ENCODE measurements at places on chromosomes 4 and X.
A peak's percentile ranks its signal among the peaks of the same experiment; 100 is the strongest.

- DNase-seq = no peak
These were observed 27.9 kb downstream of the SMPX start for GRCh38 chrX:21730026-21730425.

DNA sequence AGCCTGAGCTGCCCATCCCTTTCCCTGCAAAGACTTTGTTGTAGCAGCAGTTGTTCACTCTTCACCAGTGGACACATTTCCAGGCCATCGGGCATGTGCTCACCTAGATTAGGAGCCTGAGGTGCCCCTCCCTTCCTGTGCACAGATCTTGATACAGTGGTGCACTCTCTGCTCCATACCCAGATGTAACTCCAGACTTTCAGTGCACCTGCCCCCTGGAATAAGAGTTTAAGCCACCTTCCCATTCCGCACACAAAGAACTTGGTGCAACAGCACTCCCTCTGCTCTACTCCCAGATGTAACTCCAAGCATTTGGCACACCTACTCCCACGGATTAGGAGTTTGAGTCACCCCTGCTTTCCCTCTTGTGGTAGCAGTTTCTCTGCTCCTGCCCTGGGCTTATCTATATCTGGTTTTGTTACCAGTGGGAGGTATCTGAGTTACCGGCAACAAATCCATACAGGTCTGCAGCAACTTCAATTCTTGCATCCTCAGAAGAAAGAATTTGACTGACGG lies 36.0 kb upstream of the PLK4 start:
- DNase-seq = no peak

GRCh38 chr4:152308951-152309350 lies 226.9 kb downstream of the FBXW7 start:
- DNase-seq = no peak

DNA sequence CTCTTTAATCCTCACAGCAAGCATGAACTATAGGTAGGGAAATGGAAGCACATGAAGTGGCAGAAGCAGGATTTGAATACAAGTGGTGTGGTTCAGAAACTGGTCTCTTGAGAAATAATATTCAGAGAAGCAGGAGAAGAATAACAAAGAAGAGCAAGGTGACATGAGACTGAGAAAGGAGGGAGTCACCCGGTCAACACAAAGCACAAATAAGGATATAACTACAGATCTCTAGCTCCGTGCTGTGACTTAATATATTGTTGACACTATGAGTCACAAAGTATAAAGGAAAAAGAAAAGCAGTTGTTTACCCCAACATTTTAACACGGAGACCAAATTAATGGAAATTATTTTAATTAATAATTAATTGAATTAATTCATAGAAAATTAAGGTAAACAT lies 204.5 kb downstream of the CPE start:
- no peak for DNase-seq

DNA sequence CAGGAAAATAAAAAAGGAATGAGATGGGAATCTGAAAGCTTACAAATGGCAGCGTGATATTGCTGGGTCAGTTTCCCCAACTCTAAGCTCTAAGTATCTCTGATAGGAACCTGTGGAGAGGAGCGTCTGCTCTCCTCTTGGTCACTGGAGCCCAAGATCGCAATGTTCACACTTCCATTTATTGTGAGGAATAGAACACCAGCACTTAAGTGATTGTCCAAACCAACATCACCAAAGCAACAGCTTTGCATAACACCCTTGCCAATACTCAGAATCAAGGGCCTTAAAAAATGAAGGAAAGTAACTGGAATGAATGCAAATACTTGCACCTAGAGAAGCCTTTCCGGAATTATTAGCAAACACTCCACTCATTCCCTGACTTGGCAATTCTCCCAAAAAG lies 46.8 kb upstream of the ATXN3L start:
- DNase-seq = no peak

DNA sequence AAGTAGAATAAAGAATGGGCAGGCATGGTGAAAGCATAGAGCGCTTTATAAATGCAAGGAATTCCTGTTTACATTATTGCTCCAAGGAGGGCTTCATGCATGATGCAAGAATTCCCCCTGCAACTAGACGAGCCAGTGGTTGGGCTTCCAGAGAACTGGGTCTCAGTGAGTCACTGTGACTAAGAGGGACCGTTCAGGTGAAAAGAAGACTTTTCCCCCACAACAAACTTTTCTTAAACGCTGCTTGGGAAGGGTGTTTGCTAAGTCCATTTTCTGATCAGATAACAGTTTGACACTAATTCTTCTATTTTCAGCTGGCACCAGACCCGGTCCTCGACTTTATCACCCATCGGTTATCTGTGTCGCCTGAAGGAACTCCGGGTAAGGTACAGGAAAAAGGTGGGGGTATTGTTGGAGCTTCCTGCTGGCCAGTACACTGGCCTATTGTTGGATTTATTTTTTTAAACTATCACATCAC lies 40.1 kb downstream of the LDB2 start:
- peak; percentile 22 for DNase-seq
